Stimulated activated CD8-positive, alpha-beta memory T cell treated with anti-CD3 and anti-CD28 coated beads, Interleukin-15, amount 100 ng/mL, for 24 hours (primary cell): ENCODE measurements at places on chromosomes 6 and 20.

DNA sequence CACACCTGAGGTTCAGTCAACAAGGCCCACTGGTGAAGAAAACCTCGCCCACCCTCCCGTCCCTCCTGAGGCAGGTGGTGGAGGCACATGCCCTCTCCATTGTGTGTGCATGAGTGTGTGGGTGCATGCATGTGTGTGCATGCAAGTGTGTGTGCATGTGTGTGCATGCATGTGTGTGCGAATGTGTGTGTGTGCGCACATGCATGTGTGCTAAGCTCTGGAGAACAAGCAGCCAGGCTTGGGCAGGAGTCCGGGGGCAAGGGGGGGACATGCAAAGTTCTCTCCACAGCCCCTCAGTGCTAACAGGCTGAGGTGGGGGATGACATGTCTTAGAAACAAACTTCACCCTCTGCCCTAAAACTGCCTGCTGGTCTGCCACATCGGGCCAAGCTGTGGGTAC lies 3.1 kb upstream of the HSPA12B start:
- no peak for DNase-seq

- DNase-seq: no peak
Measured at GRCh38 chr6:139895205-139895793, 520.9 kb upstream of the CITED2 start.

- DNase-seq: no peak
Measured at GRCh38 chr6:56957856-56958255, 2.9 kb downstream of the BEND6 start.

DNA sequence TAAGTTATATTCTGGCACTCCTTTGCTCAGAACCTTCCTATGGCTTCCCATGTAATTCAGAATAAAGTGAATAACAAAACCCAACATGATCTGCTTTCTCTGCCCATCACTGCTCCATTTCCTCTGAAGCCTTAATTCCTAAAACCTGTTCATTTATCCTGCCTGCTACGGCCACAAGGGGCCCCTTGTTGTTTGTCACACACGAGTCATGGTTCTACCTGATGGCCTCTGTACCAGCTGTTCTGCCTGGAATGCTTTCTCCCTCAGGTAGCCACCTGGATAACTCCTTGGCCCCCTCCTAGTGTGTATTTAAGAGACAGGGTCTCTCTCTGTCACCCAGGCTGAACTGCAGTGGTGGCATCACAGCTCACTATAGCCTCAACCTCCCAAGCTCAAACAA lies 26.8 kb downstream of the ERGIC3 start:
- DNase-seq: no peak

- DNase-seq: no peak
Measured at GRCh38 chr6:21208796-21209186, 384.8 kb upstream of the SOX4 start.

DNA sequence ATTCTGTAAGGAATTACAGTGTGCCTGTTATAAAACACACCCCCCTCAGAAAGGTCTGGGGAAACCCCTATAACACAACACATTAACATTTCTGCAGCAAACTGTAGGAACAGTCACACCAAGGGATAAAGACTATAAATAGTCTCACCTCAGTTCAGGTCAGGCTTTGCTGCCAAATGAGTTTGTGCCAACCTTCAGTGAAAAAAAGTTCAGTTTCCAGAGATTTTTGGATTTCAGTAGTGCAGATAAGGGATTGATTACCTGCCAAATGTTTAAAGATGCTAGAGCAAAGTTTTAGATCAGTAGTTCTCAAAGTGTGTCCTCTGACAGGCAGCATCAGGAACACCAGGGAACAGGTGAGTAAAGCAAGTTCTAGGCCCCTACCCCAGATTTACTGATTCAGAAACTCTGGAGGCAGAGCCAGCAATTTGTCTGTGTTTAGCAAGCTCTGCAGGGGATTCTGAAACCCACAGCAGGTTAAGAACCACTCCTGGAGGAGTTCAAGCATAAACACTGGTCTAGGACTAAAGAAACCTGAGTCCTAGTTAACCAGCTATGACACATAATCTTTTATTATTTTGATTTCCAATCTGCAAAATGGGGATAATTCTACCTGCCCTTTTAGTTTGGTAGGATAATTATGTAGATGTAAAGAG lies 111.0 kb downstream of the RCAN2 start:
- DNase-seq: no peak

- DNase-seq: no peak
Measured at GRCh38 chr20:16203096-16203495, 370.2 kb downstream of the KIF16B start.

DNA sequence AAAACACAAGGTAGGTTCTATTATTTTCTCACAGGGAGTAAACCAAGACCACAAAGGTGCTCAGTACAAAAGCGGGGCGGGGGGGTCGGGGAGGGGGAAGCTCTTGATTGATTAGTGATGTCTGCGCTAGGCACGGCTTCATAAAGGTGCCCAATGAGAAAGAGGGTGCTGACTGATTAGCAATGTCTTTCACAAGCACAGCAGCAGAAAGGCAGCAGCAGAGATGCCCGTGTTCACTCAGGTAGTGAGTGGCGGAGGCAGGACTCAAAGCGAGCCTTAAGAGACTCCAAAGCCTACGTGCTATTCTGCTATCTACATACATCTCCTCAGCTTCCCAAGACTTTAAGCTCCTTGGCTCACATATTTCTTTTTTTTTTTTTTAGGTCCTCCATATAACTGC lies 20.3 kb downstream of the NFATC2 start:
- DNase-seq: no peak

GRCh38 chr6:109327959-109328358 lies 54.3 kb downstream of the CD164 start:
- no peak for DNase-seq
